H7 (cell line): ENCODE measurements at places on chromosomes 4 and X. TPM values are rescaled to one million over a fixed set of nuclear protein-coding genes. Genes with fewer than 3 reads are reported as not detected.

- no peak for DNase-seq
Observed at GRCh38 chr4:77881460-77882295, 19.0 kb downstream of the MRPL1 start.

DNA sequence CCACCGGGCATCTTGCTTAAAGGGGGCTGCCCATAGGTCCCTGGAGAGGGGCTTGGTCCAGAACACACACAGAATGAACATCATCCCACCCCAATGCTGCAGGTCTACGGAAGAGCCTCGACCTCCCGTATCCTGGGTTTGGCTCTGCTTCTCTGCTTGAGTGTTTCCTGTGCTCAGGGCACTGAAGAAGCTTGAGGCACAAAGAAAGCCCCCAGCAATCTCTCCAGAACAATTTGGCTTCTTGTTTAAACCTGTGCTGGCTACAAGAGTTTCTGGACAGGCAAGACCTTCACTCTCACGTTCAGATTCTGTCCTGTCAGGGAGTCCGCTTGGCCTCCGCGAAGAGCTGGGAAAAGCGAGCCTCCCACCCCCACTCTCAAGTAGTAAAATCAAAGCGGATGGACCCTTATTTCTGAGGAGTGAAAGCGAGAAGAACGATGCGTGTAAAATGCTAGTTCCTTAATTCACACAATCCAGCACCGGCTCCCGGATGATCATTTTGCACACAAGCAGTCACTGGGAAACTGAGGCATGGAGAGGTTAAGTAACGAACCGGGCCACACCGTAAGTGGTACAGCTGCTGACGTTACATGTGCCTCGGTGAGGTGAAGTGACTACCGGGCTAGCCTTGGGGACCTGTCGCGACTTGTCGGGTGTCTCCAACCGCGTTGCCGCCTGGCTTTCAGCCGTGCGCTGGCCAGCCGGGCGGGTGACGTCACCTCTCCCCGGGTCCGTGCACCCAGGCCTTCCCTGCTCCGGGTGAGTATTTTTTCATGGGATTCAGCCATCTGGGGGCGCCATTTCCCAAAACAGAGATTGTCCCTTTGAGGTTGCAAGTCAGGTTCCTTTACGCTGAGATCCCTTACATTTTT, 3.1 kb upstream of the SFRP2 start:
- DNase-seq, result peak; percentile 88

DNA sequence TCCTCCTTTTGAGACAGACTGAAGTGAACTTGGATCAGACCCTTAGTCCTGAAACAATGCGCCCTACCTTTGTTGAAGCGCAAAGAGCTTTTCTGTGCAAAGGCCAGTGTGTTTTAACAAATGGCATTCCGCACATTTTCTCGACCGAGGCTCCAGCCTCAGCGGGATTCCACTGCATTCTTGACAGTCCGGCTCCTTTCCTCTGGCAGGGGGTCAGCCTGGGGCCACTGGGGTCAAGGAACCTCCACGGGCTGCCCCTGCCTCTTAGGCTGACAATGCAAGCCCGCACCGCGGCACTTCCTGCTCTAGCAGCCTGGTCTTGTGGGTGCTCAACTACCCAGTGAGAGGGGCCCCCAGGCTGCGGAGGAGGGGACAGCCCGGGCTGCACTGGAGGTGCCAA, 47.2 kb upstream of the TFDP3 start:
- peak; percentile 91 for DNase-seq

- peak; percentile 49 for DNase-seq
Observed at GRCh38 chr4:148097801-148098200, 344.4 kb downstream of the NR3C2 start.

DNA sequence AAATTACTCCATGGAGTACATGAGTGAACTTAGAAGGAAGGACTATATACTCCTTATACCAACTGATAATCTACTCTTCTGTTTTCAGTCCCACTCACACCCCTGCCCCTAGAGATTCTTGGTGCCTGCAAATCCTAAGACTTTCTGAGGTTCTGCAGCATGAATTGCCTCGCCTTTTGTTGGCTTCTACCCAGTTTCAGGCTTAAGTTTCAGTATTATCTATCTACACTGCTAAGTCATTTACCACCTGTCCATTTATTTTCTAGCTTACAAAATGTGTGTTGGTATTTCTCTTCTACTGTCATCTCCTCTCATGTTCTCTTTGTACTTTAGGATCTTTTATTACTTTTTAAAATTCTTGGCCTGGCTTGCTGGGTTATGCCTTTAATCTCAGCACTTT, 94.4 kb upstream of the AMOT start:
- no peak for DNase-seq

PSAPL1 gene
- total RNA-seq, result 0.14 and 0.22 TPM in 2 replicates

OPN1MW3 gene
- not detected in 2 replicates for total RNA-seq

BRS3 gene
- total RNA-seq, result not detected in 2 replicates

HAND2 gene
- total RNA-seq, result not detected in 2 replicates

GYG2 gene
- total RNA-seq, result 36.7 and 40.5 TPM in 2 replicates

SSX4 gene
- 0.07 and 0.26 TPM in 2 replicates for total RNA-seq
